PC-3 (cell line): ENCODE measurements at places on chromosomes 2 and 18. TPM values are rescaled to one million over a fixed set of nuclear protein-coding genes. Genes with fewer than 3 reads are reported as not detected.

The VPS54 gene
- total RNA-seq, result 17.9 and 18.6 TPM in 2 replicates

The GPR45 gene
- total RNA-seq, result not detected in 2 replicates

The GAL3ST2 gene
- not detected in 2 replicates for total RNA-seq

The MROH2A gene
- total RNA-seq, result not detected in 2 replicates

The PDCL3 gene
- 20.7 and 27.2 TPM in 2 replicates for total RNA-seq

The EMILIN1 gene
- total RNA-seq, result 0.69 and 0.75 TPM in 2 replicates

The RAPGEF4 gene
- total RNA-seq, result 0.87 and 2.1 TPM in 2 replicates

The UGT1A8 gene
- total RNA-seq, result 0.46 TPM in 1 of 2 replicates, not detected in the other

DNA sequence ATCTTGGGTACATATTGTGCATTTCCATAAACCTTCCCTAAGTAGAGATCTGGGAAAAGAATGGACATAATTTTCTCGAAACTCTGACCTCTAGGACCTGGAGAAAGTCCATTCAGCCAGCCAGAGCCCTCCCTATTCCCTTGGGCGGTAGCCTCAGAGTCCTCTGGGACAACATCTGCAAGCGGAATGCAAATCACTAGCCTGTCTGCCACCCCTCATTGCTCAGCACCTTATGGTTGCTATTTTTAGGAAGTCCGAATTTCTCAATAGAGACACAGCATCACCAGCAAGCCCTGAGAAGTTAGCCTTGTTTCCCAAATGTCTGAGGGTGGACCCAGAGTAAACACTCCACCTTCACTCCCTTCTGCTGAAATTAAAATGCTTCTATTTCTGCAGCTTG, 17.6 kb upstream of the CD28 start:
- H3K27me3 ChIP-seq, result no peaks in the 10 kb centered on the region
- H3K4me3 ChIP-seq, result no peak overlapping the region
- H3K27ac ChIP-seq, result no peak overlapping the region
- no peaks in the 10 kb centered on the region for H3K36me3 ChIP-seq

GRCh38 chr2:6872394-6872793, 5.2 kb upstream of the RSAD2 start:
- no peak for DNase-seq
- no peak overlapping the region for H3K4me3 ChIP-seq
- H3K36me3 ChIP-seq, result no peaks in the 10 kb centered on the region
- H3K4me1 ChIP-seq, result no peaks in the 10 kb centered on the region
- H3K27ac ChIP-seq, result no peak overlapping the region

DNA sequence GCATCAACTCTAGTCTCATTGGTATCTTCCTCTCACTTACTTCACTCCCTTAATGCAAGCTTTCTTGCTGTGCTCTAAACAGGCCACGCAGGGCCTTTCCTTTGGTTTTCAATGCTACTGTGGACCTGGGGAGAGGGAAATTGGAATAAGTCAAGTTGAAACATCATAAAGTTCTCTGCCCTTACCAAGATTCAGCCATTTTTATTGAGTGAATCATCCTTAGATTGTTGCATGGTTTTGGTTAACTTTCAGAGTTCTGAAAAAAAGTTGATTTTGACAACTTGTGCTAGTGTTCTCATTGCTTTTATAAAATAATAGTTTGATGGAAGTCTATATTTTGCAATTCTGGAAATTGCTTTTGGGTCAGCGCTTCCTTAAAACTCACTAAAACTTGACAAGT, 852.8 kb upstream of the ACVR2A start:
- peaks cover 29% of the 10 kb centered on the region for H3K4me1 ChIP-seq
- peak overlapping the region; percentile 91 for H3K27ac ChIP-seq
- peak; percentile 43 for DNase-seq
- no peaks in the 10 kb centered on the region for H3K36me3 ChIP-seq
- no peaks in the 10 kb centered on the region for H3K27me3 ChIP-seq

DNA sequence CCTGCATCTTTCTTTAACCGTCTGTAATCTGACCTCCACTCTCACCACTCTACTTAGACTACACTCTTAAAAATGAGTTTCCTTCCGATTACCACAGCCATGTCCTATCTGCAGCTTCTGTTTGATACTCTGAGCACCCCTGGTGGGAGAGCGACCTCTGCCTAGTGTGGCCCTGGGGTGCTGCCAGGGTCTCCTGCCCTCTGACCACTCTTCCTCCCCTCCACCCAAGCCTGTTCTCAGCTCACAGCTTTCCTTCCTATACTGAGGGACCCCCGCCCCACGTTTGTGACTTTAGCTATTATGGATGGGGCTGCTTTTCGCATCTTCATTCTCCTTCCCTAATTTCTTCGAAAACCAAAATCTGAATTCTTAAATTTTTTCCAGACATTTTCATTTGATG, 132.7 kb downstream of the KCTD1 start:
- H3K4me3 ChIP-seq, result no peak overlapping the region
- no peak overlapping the region for H3K27ac ChIP-seq
- no peaks in the 10 kb centered on the region for H3K4me1 ChIP-seq

DNA sequence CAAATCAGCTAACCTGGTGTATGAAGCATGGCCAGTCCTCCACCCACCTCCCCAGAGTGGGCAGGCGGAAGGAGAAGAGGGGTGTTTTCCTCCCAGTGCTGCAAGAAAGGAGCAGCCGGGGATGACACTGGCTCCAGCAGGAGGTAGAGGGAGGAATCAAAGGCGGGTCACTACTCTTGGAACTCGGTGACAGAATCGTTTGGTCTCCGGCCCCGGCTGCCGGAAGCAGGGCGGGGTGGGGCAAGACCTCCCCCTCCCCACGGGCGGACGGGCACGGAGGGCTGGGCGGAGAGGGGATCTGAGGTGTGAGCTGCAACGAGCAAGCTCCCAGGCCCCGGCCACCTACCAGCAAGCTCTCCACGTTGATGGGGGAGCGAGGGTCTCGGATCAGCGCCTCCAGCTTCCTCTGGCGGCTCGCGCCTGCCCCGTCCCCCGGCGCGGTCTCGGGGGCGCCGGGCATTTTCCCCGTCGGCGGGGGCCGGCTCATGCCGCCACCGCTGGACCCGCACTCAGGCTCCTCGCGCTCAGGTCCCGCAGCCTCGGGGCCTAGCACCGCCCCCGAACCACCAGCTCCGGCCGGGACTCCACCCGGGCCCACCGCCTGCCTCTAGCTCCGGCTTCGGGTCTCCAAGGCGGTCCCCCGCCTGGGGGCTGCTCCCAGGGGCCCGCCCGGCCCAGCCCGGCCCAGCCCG, 640 bp downstream of the ROCK2 start:
- peak overlapping the region; percentile 95 for H3K4me3 ChIP-seq
- H3K36me3 ChIP-seq, result no peaks in the 10 kb centered on the region
- peaks cover 49% of the 10 kb centered on the region for H3K4me1 ChIP-seq
- peak overlapping the region; percentile 59 for H3K27ac ChIP-seq
- peak; percentile 43 for DNase-seq

DNA sequence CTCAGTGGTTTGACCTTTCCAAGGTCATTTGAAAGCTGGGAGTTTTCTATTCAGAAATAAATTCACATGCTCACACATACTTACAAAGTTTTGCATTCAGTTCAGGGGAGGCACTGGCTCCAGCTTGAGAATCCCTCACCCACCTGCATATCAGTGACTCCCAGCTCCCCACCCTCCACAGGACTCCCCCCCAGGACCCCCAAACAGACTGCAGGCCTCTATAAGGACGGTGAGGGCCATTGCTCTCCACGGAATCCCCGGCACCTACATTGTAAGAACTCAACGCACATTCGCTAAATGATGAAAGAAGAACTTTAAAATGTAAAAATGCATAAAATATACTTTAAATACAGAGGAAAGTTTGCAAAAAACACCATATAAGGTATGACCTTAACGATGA, 97.2 kb upstream of the TEX51 start:
- H3K27me3 ChIP-seq, result peaks cover 52% of the 10 kb centered on the region
- H3K36me3 ChIP-seq, result no peaks in the 10 kb centered on the region
- no peak overlapping the region for H3K4me3 ChIP-seq
- no peaks in the 10 kb centered on the region for H3K4me1 ChIP-seq

- H3K27me3 ChIP-seq, result no peaks in the 10 kb centered on the region
- H3K4me3 ChIP-seq, result no peak overlapping the region
- H3K27ac ChIP-seq, result no peak overlapping the region
- peaks cover 22% of the 10 kb centered on the region for H3K4me1 ChIP-seq
- no peaks in the 10 kb centered on the region for H3K36me3 ChIP-seq
These were observed 12.9 kb downstream of the SULT1C2 start for GRCh38 chr2:108301558-108301957.

DNA sequence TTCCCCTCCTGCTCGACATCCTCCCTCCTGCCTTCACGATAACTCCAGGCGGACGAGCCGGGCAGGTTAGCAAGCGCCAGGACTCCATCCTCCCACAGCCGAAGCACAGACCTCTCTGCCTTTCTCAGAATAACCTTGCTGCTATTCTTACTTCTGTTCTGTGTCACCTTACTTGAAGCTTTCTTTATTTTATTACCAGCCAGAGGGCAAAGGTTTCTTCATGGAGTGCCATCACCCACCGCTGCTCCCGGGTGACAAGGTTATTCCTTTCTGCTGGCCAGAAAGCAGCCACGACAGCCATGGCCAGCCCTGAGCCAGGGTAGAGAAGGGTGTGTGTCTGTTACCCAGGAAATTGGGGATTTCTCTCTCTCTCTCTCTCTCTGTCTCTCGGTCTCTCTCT, 227.1 kb downstream of the ANAPC1 start:
- no peaks in the 10 kb centered on the region for H3K36me3 ChIP-seq
- peaks cover 31% of the 10 kb centered on the region for H3K4me1 ChIP-seq
- H3K27me3 ChIP-seq, result no peaks in the 10 kb centered on the region
- DNase-seq, result no peak
- H3K27ac ChIP-seq, result no peak overlapping the region
- no peak overlapping the region for H3K4me3 ChIP-seq

- no peaks in the 10 kb centered on the region for H3K27me3 ChIP-seq
- DNase-seq, result peak; percentile 25
- H3K36me3 ChIP-seq, result no peaks in the 10 kb centered on the region
- H3K4me1 ChIP-seq, result peaks cover 4% of the 10 kb centered on the region; the same call in 1 of the 2 replicates
These were observed 256.7 kb downstream of the HDAC4 start for GRCh38 chr2:239143858-239144712.

DNA sequence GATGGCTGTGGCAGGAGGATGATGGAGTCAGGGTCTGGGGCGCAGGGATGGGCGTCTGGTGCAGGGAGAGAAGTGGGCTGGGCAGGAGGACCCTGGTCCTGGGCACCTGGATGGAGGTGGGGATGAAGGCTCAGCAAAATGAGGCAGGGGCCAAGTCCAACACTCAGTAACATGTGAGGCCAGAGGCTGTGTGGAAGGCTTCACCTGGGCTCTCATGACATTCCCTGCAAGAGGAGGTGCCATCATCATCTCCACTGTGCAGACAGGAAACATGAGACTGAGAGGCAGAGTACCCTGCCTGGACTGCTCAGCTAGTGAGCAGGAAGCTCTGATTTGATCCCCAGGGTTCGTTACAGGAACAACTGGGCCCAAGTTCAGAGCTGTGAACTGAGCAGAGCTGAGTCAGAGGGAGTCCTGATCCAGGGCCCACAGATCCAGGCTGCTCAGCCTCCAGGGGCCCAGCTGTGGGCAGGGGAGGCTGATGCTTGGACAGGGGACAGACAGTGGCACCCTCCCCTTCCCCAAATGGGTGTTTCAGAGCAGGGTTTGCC, 36.9 kb downstream of the HJURP start:
- no peak overlapping the region for H3K27ac ChIP-seq
- no peaks in the 10 kb centered on the region for H3K27me3 ChIP-seq
- H3K4me1 ChIP-seq, result no peaks in the 10 kb centered on the region

GRCh38 chr2:217903859-217904613, 98.8 kb downstream of the TNS1 start:
- no peak overlapping the region for H3K27ac ChIP-seq
- H3K36me3 ChIP-seq, result no peaks in the 10 kb centered on the region
- H3K4me1 ChIP-seq, result no peaks in the 10 kb centered on the region
- peaks cover 64% of the 10 kb centered on the region for H3K27me3 ChIP-seq
- DNase-seq, result no peak

DNA sequence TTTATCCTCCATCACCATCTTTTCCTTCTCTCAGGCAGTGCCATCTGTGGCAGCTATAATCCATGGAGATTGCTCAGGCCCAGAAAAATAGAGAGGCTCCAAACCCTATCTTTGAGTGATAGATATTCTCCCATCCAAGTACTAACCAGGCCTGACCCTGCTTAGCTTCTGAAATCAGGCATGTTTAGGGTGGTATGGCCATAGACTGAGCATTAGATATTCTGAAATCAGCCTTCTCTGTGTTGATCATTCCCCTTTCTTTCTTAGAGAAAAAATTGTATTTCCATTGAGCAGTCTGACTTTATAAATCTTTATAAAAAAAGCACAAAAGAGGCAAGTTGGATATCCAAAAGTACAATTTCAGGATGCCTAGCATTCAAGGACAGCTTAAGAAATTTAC, 131.5 kb upstream of the ACVR2A start:
- H3K4me1 ChIP-seq, result peaks cover 28% of the 10 kb centered on the region
- no peak overlapping the region for H3K27ac ChIP-seq
- no peaks in the 10 kb centered on the region for H3K36me3 ChIP-seq
- DNase-seq, result no peak
- no peaks in the 10 kb centered on the region for H3K27me3 ChIP-seq
- H3K4me3 ChIP-seq, result no peak overlapping the region

GRCh38 chr2:62293490-62294271, 97.8 kb downstream of the B3GNT2 start:
- H3K4me1 ChIP-seq, result peaks cover 15% of the 10 kb centered on the region
- no peaks in the 10 kb centered on the region for H3K36me3 ChIP-seq
- peak overlapping the region; percentile 8; the same call in 1 of the 2 replicates for H3K4me3 ChIP-seq
- peak; percentile 65 for DNase-seq
- peak overlapping the region; percentile 43 for H3K27ac ChIP-seq

DNA sequence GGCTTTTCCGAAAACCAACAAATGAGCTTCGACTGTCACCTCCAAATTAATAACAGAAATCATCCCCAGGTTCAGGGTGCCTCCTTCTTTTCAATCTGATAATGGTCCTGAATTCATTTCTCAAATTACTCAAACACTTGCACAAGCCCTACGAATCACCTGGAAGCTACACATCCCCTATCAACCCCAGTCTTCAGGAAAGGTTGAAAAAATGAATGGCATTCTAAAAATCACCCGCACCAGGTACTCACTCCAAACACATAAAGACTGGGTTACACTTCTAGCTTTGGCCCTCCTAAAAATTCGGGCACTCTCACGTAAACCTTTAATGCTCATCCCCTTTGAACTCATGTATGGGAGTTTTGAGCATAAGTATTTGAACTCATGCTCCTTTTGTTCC, 23.9 kb downstream of the EIF2AK2 start:
- H3K4me3 ChIP-seq, result no peak overlapping the region
- no peak overlapping the region for H3K27ac ChIP-seq
- no peak for DNase-seq
- H3K4me1 ChIP-seq, result no peaks in the 10 kb centered on the region
- H3K27me3 ChIP-seq, result no peaks in the 10 kb centered on the region
